Glutamatergic neuron (in vitro differentiated cells): ENCODE measurements at places on chromosomes 1 and 21. TPM values are rescaled to one million over a fixed set of nuclear protein-coding genes. Genes with fewer than 3 reads are reported as not detected.

GRCh38 chr1:10339815-10340214 is 59.0 kb upstream of the PGD start:
- peaks cover 5% of the 10 kb centered on the region for H3K27me3 ChIP-seq
- H3K4me3 ChIP-seq, result peak overlapping the region; percentile 63
- peaks cover 13% of the 10 kb centered on the region for H3K36me3 ChIP-seq

- no peak overlapping the region for H3K27ac ChIP-seq
- H3K27me3 ChIP-seq, result peaks cover 4% of the 10 kb centered on the region
- peaks cover 11% of the 10 kb centered on the region for H3K4me1 ChIP-seq
Observed at GRCh38 chr1:25644962-25645361, 28.4 kb downstream of the MAN1C1 start.

DNA sequence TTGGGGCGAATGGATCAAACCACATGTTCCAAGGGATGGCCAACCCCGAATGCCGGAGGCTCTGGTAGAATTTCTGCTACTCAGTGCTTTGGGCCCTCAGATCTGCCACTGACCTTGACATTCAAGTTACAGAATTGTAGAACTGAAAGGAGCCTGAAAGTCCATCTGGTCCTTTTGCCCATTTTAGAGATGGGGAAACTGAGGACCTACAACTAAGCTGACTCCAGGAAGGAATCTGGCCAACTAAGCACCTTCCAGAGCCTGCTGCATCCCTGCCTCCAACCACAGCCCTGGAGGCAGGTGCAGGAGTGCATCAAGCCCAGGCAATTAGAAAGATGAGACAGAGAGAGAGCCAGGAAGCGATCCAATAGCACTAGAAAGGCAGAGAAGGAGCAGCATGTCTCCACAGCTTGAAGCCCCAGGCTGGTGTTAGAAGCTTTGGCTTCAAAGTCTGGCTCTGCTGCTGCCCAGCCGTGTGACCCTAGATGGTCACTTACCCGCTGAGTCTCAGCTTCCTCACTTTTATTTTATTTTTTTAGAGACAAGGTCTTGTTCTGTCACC is 1.3 kb upstream of the CTRC start:
- peaks cover 6% of the 10 kb centered on the region for H3K27me3 ChIP-seq
- H3K4me3 ChIP-seq, result no peak overlapping the region

DNA sequence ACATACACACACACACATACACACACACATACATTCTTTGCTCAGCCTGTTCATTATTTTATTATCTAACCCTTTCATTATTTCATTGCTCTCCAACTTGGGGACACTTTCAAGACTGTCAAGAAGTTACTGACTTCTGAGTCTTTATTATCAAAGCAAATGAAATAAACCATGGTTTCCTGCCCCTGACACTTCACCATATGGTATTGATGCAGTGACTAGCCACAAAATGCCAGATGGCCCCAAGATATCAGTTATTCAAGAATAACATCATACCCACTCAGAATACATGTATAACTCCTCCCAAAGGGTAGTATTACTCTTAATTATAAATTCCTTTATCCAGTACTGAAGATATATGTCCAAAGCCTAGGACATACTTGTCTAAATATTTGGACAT is 197.3 kb downstream of the MRPL39 start:
- H3K27me3 ChIP-seq, result peaks cover 3% of the 10 kb centered on the region
- DNase-seq, result no peak
- no peak overlapping the region for H3K27ac ChIP-seq
- H3K4me3 ChIP-seq, result no peak overlapping the region

GRCh38 chr1:58135821-58136321 is 410.7 kb downstream of the OMA1 start:
- H3K27ac ChIP-seq, result no peak overlapping the region
- no peak for DNase-seq
- H3K27me3 ChIP-seq, result peaks cover 3% of the 10 kb centered on the region

The IGSF21 gene
- 1.3 TPM for total RNA-seq

The TFAP2E gene
- 1.1 TPM for total RNA-seq
